Esophagus muscularis mucosa (tissue), 4 donors: ENCODE measurements at places on chromosomes 2 and 18. TPM values are rescaled to one million over a fixed set of nuclear protein-coding genes. Genes with fewer than 3 reads are reported as not detected.
A peak's percentile ranks its signal among the peaks of the same experiment; 100 is the strongest.

GRCh38 chr2:155391613-155392130 lies 693.2 kb downstream of the KCNJ3 start:
- DNase-seq: no peak

DNA sequence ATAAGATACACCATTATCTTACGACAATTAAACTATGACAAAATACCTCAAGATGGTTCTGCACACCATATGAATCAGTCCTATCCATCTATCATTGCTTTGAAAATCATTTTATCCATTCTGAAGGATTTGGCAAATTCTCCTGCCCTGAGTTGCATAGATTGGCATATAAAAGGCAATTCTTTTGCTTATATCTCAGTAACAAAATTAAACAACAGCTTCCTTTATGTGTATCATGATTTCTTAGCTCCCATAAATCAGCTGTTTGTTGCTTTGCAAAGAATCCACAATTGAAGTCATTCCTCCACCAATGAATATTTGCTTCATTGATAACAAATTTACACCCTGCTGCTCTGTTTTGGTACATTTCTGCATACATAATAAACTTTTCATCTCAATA lies 61.7 kb downstream of the ITGB6 start:
- DNase-seq: no peak

Gene SERPINB5
- not detected for total RNA-seq

Gene PIGN
- total RNA-seq: 10.6 TPM

GRCh38 chr2:23390152-23390551 lies 5.2 kb downstream of the KLHL29 start:
- DNase-seq: peak; percentile 14

GRCh38 chr2:73373344-73373743 lies 12.3 kb upstream of the ALMS1 start:
- no peak for DNase-seq

- DNase-seq: no peak
These were observed 298.7 kb upstream of the NRP2 start for GRCh38 chr2:205383601-205384000.

- no peak for DNase-seq
These were observed 504.8 kb upstream of the NRP2 start for GRCh38 chr2:205177546-205177945.

- DNase-seq: no peak
These were observed 61.4 kb downstream of the TGOLN2 start for GRCh38 chr2:85266146-85267041.

Gene SERPINB4
- not detected for total RNA-seq

DNA sequence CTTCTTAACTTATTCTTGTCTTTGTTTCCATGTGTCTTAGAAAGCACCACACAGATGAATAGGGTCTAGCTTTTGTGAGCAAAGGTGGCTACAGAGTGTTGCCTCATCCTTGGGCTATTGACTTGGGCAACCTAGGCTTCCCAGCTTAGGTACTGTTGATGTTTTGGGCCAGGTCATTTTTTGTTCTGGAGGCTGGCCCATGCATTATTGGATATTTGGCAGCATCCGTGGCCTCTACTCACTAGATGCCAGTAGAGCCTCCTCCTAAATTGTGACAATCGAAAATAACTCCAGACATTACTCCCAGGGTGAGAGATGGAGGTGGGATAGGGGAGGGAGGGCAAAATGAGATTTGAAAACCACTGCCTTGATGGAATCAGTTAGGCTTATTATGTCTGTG lies 127.3 kb upstream of the EPC2 start:
- DNase-seq: no peak

- no peak for DNase-seq
These were observed 96.3 kb downstream of the FAM210A start for GRCh38 chr18:13629841-13630715.
